ENCODE measurements at places on chromosomes 4 and X. TPM values are rescaled to one million over a fixed set of nuclear protein-coding genes. Genes with fewer than 3 reads are reported as not detected.

DNA sequence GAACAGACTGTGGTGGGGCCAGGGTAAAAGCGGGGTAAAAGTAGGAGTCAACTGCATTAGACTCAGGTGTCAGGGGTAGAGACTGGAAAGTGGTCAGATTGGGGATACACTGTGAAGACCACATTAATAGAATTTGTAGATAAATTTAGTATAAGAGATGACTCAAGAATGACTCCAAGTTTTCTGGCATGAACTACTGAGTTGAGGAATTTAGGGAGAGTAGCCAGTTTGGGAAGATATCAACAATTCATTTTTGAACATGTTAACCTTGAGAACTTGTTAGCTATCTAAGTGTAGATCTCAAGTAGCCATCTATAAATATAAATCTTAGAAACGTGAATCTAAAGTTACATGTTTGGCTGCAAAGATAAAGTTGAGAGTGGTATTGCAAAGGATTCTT is 206.9 kb upstream of the HCCS start:
- no peaks in the 10 kb centered on the region for H3K27me3 ChIP-seq
- H3K36me3 ChIP-seq: no peaks in the 10 kb centered on the region
- peaks cover 6% of the 10 kb centered on the region for H3K4me1 ChIP-seq
- DNase-seq: no peak
- no peak overlapping the region for H3K27ac ChIP-seq
- no peak overlapping the region for H3K4me3 ChIP-seq

DNA sequence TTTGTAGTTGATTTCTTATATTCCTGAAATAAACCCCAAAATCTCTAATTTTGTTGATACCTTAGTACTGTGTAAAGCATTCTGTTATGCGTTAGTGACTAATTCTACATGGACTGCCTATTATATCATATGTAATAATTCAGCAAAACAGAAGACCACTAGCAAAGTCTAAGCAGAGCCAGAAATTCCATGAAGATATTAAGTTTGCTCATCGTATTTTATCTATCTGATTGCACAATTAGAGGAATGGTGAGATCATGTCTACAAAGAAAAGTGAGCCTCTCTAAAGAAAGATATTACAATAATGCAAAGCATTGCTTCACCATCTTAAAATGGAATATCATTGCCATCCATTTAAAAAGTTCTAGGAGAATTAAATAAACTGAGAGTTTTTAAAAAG is 374.6 kb upstream of the SLC7A11 start:
- H3K36me3 ChIP-seq: no peaks in the 10 kb centered on the region
- DNase-seq: no peak
- no peak overlapping the region for H3K4me3 ChIP-seq
- no peaks in the 10 kb centered on the region for H3K27me3 ChIP-seq
- H3K27ac ChIP-seq: no peak overlapping the region

GRCh38 chr4:32340591-32340990 is 1620.4 kb downstream of the PCDH7 start:
- no peak for DNase-seq
- H3K4me3 ChIP-seq: no peak overlapping the region
- H3K27me3 ChIP-seq: no peaks in the 10 kb centered on the region
- no peak overlapping the region for H3K27ac ChIP-seq

BMPR1B gene
- 2.1 TPM for total RNA-seq

DNA sequence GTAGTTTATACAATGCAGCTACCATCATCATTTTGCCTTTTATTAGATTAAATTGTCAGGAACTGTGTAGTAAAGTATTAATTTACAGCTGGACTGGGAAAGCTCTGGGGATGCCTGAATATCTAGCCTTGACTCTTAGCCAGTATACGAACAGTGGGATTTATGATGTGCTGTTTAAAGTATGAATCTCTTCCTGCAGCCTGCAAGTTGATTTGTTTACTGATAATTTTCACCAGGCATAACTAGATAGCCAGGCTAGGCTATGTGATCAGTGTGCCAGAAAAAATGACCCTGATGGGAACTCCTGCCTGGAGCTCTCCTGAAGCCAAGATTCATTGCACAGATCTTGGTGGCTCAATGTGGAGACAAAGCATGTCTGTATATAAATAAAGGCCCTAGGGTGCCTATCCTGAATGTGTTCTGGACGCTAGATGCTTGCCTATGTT is 119.2 kb downstream of the SCLT1 start:
- H3K4me1 ChIP-seq: no peaks in the 10 kb centered on the region
- no peak overlapping the region for H3K27ac ChIP-seq
- DNase-seq: peak; percentile 9
- H3K4me3 ChIP-seq: no peak overlapping the region
- H3K27me3 ChIP-seq: no peaks in the 10 kb centered on the region
- H3K36me3 ChIP-seq: no peaks in the 10 kb centered on the region

DNA sequence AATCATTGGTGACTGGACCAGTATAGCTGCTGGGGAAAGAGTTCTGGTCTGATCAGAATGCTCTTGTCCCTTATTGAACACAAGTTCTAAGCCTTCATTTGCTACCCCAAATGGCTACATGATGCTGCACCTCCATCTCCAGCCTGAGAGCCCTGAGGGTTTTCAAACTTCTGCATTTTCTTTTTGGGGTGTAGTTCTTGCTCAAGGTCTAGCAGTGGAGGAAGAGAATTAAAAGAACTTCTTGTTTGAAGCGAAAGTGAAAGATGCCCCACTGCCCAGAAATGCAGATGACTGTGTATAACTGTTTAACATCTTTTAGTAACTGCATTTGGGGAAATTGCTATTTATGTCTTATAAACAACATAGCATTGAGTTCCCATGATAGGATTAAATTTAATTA is 38.5 kb downstream of the LAMTOR3 start:
- DNase-seq: no peak
- no peaks in the 10 kb centered on the region for H3K4me1 ChIP-seq
- no peak overlapping the region for H3K4me3 ChIP-seq
- no peaks in the 10 kb centered on the region for H3K36me3 ChIP-seq
- H3K27ac ChIP-seq: no peak overlapping the region
- peaks cover 4% of the 10 kb centered on the region for H3K27me3 ChIP-seq

BEX5 gene
- total RNA-seq: not detected

DNA sequence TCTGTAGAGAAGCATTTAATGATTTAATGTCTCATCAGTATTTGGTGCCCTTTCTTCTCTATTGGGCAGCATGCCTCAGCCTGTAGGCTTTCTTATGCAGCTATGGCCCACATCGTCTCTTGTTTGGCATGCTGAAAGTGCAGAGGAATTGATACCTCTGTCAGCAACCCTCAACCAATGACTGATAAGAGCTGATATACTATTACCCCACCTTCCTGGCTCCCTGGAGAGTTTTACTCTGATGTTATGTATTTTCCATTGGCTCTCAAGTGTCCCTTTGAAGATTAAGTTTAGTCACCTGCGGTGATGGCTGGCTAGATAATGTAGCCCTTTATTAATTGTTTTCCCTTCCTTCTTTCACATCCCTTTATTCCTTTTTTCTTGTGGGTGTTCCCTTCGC is 41.2 kb upstream of the PDHA2 start:
- no peaks in the 10 kb centered on the region for H3K36me3 ChIP-seq
- no peaks in the 10 kb centered on the region for H3K4me1 ChIP-seq
- no peak overlapping the region for H3K4me3 ChIP-seq
- H3K27me3 ChIP-seq: no peaks in the 10 kb centered on the region

DNA sequence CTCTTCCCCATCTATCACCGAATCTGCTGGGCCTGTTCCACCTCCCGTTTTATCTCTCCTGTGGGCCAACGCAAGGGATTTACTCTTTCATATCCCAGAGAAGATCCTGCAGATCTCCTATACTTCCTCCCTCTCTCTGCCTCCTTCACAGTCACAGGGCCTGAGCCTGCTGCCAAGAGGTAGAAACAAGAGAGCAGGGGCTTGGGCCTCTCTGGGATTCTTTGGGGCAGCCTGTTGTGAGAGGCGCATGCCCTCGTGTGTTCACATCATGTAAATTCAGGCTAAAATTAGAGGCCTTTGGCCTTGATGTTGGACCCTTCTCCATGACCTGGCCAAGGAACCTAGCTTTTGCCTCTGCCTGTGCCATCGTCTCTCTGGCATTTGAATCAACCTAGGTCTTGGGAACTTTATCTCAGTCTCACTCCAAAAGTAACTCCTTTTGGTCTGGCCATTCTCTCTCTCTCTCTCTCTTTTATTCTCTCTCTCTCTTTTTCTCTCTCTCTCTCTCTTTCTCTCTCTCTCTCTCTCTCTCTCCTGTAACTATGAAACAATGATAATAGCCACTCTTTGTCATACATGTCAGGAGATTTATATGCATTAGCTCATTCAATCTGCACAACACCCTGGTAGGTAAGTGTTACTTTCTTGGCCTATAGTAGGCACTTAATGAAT is 20.0 kb upstream of the EFNB1 start:
- H3K27ac ChIP-seq: no peak overlapping the region
- H3K4me3 ChIP-seq: no peak overlapping the region
- no peaks in the 10 kb centered on the region for H3K36me3 ChIP-seq
- no peaks in the 10 kb centered on the region for H3K4me1 ChIP-seq

GRCh38 chr4:8777320-8778196 is 94.1 kb downstream of the HMX1 start:
- no peak for DNase-seq
- no peaks in the 10 kb centered on the region for H3K4me1 ChIP-seq
- no peak overlapping the region for H3K4me3 ChIP-seq
- H3K36me3 ChIP-seq: no peaks in the 10 kb centered on the region

- H3K4me3 ChIP-seq: no peak overlapping the region
- no peaks in the 10 kb centered on the region for H3K27me3 ChIP-seq
- H3K36me3 ChIP-seq: no peaks in the 10 kb centered on the region
- peaks cover 11% of the 10 kb centered on the region for H3K4me1 ChIP-seq
- DNase-seq: no peak
These were observed 5.3 kb downstream of the DIAPH2 start for GRCh38 chrX:96689991-96690390.

DNA sequence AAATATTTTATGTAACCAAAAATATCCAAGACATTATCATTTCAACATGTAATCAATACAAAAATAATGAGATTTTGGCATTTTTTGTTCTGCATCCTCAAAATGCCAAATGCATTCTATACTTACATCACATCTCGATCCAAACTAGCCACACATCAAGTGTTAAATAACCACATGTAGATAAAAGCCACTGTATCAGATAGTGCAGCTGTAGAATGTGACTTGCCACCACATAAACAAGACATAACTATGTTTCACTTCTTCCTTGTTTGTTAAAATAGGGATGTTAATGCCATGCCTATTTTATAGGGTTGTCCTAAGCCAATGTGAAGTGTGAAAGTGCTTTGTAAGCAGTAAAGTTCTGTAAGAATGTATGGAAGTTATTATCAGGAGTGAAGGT is 20.9 kb downstream of the INTS6L start:
- no peaks in the 10 kb centered on the region for H3K36me3 ChIP-seq
- H3K4me3 ChIP-seq: no peak overlapping the region
- no peak overlapping the region for H3K27ac ChIP-seq
- DNase-seq: no peak
- no peaks in the 10 kb centered on the region for H3K4me1 ChIP-seq

GRCh38 chrX:39619182-39620009 is 478.4 kb downstream of the BCOR start:
- H3K27me3 ChIP-seq: no peaks in the 10 kb centered on the region
- H3K4me3 ChIP-seq: no peak overlapping the region
- H3K27ac ChIP-seq: peak overlapping the region; percentile 39
- peaks cover 8% of the 10 kb centered on the region for H3K4me1 ChIP-seq

GRCh38 chr4:108292229-108292628 is 123.5 kb upstream of the LEF1 start:
- H3K4me3 ChIP-seq: no peak overlapping the region
- no peak for DNase-seq
- no peaks in the 10 kb centered on the region for H3K36me3 ChIP-seq
- no peaks in the 10 kb centered on the region for H3K27me3 ChIP-seq

- H3K27me3 ChIP-seq: no peaks in the 10 kb centered on the region
- H3K27ac ChIP-seq: no peak overlapping the region
- H3K36me3 ChIP-seq: no peaks in the 10 kb centered on the region
- H3K4me3 ChIP-seq: no peak overlapping the region
- no peak for DNase-seq
These were observed 79.0 kb downstream of the GPR82 start for GRCh38 chrX:41802958-41803357.

DNA sequence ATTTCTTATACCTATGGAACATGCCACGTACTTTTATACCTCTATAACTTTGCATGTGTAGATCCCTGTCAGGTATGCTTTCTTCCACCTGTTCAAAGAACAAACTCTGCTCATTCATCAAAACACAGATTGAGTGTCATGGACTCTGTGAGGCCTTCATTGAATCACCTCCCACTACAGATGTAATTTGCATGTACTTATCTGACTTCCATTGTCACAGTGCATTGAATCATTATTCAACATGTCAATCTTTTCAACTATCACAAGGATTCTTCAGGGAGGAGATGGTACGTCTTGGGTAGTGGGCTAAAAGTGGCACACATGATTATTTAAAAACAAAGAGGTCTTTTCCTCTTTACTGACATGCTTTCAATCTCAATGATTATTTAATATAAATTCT is 24.1 kb downstream of the SPOCK3 start:
- H3K27ac ChIP-seq: no peak overlapping the region
- DNase-seq: no peak
- no peak overlapping the region for H3K4me3 ChIP-seq
- peaks cover 2% of the 10 kb centered on the region for H3K4me1 ChIP-seq

OTC gene
- total RNA-seq: not detected

GRCh38 chr4:105458001-105458400 is 15.9 kb downstream of the PPA2 start:
- H3K27me3 ChIP-seq: no peaks in the 10 kb centered on the region
- H3K27ac ChIP-seq: no peak overlapping the region
- no peak overlapping the region for H3K4me3 ChIP-seq
- no peaks in the 10 kb centered on the region for H3K36me3 ChIP-seq

Data from endothelial cell of umbilical vein (primary cell).